ENCODE measurements at places on chromosomes 7 and 10. TPM values are rescaled to one million over a fixed set of nuclear protein-coding genes. Genes with fewer than 3 reads are reported as not detected.

Gene TMEM176B
- not detected for total RNA-seq

Gene PNLIPRP3
- total RNA-seq = not detected

Gene EPHA1
- total RNA-seq = 0.47 TPM

Gene FOXI2
- not detected for total RNA-seq

Gene SPDYE6
- not detected for total RNA-seq

Gene DOCK1
- not detected for total RNA-seq

Gene SLC18A3
- total RNA-seq = not detected

- no peak for DNase-seq
Observed at GRCh38 chr7:27133409-27134231, 3.1 kb upstream of the HOXA4 start.

DNA sequence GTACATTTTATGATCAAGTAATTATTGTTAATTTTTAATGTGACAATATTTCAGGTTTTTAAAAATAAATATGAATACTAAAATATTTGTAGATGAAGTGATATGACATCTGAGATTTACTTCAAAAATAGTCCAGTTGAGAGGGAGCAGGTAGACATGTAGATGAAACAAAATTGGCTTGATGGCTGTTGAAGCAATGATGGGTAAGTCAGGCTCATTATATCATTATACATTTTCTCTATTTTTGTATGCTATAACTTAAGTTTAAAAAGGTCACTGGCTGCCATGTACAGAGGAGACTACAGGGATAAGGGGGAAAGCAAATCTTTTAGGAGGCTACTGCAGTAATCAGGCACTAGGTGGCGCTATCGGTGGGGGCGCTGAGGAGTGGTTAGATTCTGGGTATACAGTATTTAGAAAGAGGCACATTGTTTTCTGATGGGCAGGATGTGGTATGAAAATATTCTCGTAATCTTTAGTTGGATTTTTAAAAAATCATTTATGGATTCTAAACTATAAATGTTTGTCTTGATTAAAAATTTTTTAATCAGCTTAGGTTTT lies 189.8 kb upstream of the IMMP2L start:
- DNase-seq = peak; percentile 72

GRCh38 chr10:49037187-49037586 lies 78.1 kb downstream of the VSTM4 start:
- no peak for DNase-seq

DNA sequence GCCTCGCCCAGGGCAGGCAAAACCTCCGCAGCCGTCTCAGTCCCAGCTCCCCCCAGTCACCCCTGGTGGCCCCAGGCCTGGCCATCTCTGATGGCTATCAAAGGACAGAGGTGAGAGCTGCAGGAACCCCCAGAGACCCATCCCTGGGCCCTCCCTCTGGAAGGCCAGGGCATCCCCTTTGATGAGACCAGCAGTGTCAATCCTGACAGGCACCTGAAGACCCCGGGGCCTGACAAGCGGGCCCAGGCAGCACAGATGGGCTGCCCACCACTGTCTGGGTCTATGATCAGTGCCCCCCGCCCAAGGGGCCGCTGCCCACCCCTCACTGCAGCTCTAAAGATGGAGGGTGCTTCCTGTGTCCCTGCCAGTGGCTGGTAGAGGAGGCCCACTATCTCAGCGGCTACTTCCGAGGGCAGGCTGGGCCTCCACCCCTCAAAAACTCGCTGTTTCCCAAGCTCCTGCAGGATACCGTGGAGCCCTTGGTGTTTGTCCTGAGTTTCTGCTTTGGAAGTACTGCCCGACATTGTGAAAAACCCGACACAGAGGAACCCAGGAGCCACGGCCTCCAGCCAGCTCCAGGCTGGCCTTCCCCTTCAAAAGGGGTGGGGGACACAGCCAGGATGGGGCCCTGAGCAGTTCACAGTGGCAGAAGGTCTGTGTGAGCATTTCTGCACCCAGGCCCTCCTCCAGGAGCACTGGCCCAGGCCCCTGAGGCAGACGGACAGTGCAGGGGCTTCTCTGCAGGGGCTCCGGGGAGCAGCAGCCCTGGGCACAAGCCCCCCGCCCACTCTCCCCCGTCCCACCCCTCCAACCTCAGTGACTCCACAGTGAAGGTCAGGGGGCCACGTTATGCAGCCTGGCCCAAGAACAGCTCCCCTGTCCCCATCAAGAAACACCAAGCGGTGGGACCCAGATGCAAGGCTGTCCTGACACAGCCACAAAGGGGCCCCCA lies 99.2 kb downstream of the PDGFA start:
- DNase-seq = no peak

DNA sequence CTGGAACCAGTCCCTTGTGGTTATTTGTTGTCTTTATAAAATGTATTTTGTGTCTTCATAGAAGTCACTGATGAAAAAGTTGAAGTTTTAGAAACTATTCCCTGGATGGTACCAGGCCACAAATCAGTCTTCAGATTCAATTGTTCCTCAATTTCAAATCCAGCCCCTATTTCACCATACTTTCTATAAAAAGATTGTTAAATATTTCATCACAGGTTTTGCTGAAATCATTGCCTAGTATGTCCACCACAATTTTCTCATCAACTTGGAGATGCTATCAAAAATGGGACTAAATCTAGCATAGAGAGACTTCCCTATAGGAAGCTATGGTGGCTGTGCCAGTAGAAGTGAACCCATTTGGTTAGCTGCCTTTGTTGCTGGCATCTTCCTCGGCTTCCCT lies 118.5 kb downstream of the RAB18 start:
- no peak for DNase-seq

DNA sequence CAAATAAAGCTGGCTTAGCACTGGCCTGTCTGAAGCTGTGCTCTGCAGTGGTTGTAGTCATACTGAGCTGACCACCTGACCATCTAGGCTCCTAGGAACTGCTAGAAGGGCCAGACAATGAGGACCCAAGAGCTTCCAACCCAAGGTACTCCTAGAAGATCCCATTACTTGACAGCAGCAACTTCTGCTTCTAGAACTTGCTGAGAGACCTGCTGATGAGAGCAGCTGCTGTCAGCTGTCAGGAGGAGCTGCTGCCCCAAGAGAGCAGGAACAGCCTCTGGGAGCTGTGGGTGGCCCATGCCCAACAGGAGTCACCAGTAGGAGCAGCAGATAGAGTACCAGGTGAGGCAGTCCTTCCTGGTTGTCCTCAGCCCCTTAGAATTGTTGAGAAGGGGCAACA lies 70.2 kb downstream of the RBM20 start:
- DNase-seq = no peak

- DNase-seq = no peak
Observed at GRCh38 chr7:23357190-23358093, 58.3 kb downstream of the MALSU1 start.

- no peak for DNase-seq
Observed at GRCh38 chr7:115359955-115360354, 438.1 kb downstream of the MDFIC start.

GRCh38 chr7:9186730-9187129 lies 753.3 kb downstream of the NXPH1 start:
- no peak for DNase-seq

- DNase-seq = no peak
Observed at GRCh38 chr10:126302476-126302756, 85.9 kb downstream of the ADAM12 start.

DNA sequence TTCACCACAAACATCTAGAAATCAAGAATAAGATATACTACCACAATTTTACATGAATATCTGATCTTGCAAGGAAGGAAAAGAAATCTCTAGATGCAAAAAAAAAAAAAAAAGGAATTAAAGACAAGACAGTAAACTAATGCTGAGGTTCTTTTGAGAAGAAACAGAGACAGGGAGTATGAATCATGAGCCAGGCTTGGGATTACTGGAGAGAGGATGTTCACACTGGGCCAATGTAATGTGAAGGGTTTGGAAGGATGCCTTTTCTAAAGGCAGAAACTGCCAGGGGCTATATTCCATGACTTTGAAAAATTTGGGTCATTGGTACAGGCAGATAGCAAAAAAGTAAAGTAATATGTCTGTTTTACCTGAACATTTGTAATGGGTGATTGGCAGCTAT lies 573.0 kb upstream of the IGFBP3 start:
- DNase-seq = no peak

DNA sequence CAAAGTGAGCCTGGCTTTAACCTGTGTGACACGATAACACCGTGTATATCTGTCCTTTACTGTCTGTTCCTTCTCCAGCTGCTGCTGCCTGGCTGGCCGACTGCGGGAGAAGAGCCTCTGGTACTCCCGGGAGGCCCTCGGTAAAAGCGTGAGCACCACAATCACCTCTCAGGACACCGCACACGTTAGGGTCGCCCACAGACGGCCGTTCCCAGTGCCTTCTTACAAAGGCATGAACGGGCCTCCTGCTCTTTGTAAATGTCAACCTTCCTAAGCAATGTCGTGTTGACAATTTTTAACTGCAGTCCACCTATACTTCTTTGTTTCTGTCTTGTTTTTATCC lies 177.6 kb downstream of the DIP2C start:
- DNase-seq = no peak

DNA sequence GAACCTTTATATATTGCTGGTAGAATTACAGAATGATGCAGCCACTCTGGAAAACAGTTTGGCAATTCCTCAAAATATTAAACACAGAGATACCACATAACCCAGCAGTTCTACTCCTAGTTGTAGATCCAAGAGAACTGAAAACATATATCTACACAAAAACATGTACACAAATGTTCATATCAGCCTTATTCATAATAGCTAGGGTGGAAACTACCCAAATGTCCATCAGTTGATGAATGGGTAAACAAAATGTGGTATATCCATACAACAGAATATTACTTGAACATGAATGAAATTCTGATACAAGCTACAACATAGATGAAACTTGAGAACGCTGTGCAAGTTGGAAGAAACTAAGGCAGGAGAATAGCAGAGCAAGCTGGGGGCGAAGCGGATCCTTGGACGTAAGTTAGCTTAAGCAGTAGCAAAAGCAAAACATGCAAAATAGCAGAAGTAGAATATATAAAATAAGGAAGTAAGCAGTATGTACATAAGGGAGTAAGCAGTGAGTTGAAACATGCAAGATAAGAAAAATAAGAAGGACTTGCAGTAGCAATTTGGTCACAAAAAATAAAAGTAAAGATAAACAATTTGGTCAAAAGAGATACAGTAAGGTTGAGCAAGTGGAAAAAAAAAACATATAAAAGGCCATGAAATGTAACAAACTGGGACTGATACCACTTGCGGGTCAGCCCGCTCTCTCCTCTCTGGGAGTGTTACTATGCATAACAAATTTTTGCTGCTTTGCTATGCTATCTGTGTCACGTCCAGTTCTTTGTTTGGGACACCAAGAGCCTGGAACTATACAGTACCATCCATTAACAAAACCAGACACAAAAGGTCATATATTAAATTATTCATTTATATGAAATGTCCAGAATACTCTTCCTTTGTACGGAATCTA lies 18.0 kb upstream of the HILPDA start:
- no peak for DNase-seq

DNA sequence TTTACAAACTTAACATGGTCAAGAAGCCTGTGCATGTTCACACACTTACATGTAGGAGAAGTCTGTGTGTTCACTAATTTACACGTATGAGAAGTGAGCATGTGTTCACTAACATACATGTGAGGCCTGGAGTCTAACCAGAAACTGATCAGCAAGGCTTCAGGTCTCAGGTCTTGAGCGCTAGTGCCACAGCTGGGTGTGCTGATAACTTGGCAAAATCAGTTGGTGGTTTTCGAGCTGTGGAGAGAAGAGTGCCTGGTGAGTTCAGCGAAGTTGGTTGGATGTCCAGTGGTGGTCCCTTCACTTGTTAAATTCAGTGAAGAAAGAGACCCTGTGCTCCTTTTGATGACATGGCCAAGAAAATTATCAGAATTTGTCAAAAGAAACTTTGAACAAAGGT lies 98.7 kb downstream of the CELF2 start:
- DNase-seq = no peak

DNA sequence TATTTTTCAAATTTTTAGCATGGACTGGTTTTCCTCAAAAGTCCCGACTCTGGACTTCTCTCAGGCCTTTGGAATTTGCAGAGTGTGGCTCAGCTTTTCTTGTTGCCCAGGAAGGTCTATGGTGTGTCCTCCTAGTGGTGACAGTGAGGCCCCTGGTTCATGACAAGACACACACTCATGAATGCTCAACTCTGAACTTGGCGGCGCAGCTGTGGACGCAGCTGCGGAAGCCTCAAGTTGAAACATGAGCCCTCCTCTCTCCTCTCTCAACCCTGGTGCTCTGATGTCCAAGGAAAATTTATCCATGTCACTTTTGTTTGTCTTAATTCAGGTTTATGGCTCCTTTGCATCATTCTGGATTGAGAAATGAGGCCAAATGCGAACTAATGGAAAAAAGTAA lies 183.9 kb downstream of the HECW1 start:
- DNase-seq = peak; percentile 8

DNA sequence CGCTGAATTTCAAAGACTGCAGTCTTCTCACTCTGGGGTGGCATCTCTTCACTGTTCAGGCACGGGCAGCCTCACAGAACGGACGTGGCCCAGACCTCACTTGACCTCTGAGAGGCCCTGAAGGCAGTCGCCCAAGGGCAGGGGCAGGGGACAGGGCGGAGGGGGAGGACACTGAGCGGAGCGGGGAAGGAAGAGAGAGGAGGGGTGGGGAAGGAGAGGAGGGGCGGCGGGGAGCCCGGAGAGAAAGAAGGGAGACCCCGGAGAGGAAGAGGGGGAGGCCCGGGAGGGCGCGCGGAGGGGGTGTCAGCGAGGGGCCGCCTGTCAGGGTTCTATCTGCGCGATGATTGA lies 58.7 kb upstream of the COMTD1 start:
- DNase-seq = no peak

DNA sequence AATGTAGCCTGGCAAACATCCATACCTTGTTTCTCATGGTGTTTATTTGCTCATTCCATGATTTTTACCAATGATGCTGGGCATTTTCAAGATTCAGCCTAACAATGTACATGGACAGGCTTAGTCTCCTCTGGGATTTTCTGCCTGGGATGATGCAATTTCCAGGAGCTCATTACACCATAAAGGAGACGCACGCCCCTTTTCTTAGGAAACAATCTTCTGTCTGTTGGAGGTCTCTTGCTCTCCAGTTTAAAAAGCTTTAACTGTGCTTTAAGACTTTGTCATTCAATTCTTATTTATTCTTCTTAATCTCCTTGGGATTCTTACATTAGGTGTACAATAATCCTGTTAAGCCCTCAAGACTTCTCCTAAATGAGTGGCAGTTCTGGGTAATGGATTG lies 150.3 kb upstream of the NRP1 start:
- no peak for DNase-seq

- no peak for DNase-seq
Observed at GRCh38 chr7:139734395-139734794, 43.4 kb downstream of the HIPK2 start.

- no peak for DNase-seq
Observed at GRCh38 chr7:137961200-137962177, 40.4 kb downstream of the CREB3L2 start.

DNA sequence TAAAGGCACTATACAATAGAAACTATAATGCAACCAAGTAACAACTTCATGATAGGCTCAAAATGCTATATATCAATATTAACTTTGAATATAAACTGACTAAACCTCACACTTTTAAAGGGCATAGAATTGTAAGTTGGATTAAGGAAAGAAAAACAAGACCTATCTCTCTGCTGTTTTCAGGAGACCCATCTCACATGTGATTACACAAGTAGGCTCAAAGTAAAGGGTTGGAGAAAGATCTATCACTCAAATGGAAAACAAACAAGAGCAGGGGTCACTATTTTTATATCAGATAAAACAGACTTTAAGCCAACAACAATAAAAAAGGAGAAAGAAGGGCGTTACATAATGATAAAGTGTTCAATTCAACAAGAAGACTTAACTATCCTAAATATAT lies 155.5 kb downstream of the CDK14 start:
- no peak for DNase-seq

- DNase-seq = no peak
Observed at GRCh38 chr10:32950591-32951108, 7.4 kb downstream of the ITGB1 start.
